Activated T-helper 1 cell treated with anti-CD3 and anti-CD28 coated beads, Interleukin-12 subunit alpha, Interleukin-12 subunit beta, Interleukin-2, Interleukin-4 antibody, amounts not matched to agents 30 ng/mL and 10 ng/mL and 1 ng/mL, durations not matched to agents 14 hours and 24 hours and 36 hours (primary cell): ENCODE measurements at places on chromosomes 7 and 10. TPM values are rescaled to one million over a fixed set of nuclear protein-coding genes. Genes with fewer than 3 reads are reported as not detected.
A peak's percentile ranks its signal among the peaks of the same experiment; 100 is the strongest.

GRCh38 chr10:131975003-131975402 lies 6.7 kb downstream of the BNIP3 start:
- no peaks in the 10 kb centered on the region for H3K27me3 ChIP-seq
- H3K27ac ChIP-seq, result peak overlapping the region; percentile 31
- DNase-seq, result no peak
- H3K4me1 ChIP-seq, result peaks cover 95% of the 10 kb centered on the region
- peak overlapping the region; percentile 32 for H3K4me3 ChIP-seq

DNA sequence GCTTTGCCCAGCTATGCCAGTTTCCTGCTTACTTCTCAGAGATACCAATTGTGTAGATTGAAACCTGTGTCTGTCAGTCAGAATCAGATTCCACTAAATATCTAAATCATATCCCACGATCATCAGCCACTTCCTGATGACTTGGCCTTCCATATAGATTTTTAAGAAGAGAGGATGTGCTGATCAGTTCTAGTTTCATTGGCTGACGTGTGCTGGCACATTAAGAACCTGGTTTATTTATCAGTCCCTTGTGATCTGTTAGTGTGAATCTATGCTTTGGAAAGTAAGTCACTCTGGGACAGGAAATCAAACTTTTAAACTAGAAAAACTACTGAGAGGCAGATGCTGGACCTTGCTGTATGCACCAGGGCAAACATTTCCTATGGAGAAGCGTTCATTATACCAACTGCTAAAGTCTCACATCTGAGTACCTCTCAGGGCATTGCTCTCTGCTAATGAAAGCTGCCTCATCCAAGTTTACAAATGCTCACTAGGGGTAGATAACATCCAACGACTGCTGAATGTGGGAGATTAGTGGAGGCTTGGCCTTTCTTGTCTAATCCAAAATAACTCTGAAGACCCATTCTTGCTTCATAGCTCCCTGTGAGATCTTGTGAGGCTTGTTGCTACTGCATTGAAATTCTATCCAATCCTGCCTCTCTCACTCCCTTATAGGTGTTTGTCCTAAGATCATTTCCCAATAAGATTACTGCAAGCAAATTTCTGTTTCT lies 109.1 kb downstream of the ARL4A start:
- no peaks in the 10 kb centered on the region for H3K4me1 ChIP-seq
- no peaks in the 10 kb centered on the region for H3K36me3 ChIP-seq
- H3K27ac ChIP-seq, result no peak overlapping the region
- no peaks in the 10 kb centered on the region for H3K27me3 ChIP-seq
- no peak overlapping the region for H3K4me3 ChIP-seq
- no peak for DNase-seq

GRCh38 chr7:112571852-112572607 lies 91.2 kb downstream of the LSMEM1 start:
- no peaks in the 10 kb centered on the region for H3K4me1 ChIP-seq
- H3K36me3 ChIP-seq, result no peaks in the 10 kb centered on the region
- DNase-seq, result no peak
- H3K4me3 ChIP-seq, result no peak overlapping the region

GRCh38 chr7:20219062-20219445 lies 1.9 kb upstream of the MACC1 start:
- no peaks in the 10 kb centered on the region for H3K27me3 ChIP-seq
- H3K4me1 ChIP-seq, result no peaks in the 10 kb centered on the region
- no peak overlapping the region for H3K27ac ChIP-seq
- H3K36me3 ChIP-seq, result no peaks in the 10 kb centered on the region
- no peak overlapping the region for H3K4me3 ChIP-seq

DNA sequence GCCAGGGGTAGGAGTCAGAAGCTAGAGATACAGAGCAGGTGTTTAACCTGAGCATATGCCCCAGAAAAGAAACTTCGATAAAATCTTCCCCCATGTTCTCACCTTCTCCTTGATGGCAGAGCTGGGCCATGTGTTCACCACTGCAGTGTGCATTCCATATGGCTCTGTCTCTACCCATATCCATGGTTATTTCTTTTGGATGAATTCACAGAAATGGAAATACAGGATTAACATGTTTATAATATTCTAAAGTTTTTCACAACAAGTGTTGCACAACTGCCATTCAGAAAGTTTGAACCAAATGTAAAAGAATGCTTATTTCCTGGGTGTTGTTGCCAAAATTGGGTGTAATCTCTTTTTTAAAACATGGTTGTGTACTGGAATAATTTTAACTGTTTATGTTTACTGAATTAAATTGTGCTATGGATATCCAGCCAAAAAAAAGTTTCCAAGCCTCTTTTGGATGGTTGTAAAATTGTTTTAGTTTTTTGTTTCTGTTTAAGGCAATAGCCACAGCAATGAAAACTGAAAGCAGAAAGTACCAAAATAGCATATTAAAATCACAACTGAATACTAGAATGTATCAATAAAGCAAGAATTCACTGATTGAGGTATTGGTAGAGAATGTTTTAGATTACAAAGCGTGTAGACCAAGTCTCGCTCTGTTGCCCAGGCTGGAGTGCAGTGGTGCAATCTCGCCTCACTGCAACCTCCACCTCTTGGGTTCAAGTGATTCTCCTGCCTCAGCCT lies 19.9 kb upstream of the CCNY start:
- H3K27ac ChIP-seq, result no peak overlapping the region
- H3K27me3 ChIP-seq, result peaks cover 1% of the 10 kb centered on the region
- H3K4me1 ChIP-seq, result peaks cover 6% of the 10 kb centered on the region
- no peak for DNase-seq

Gene LRRD1
- not detected in 2 replicates for total RNA-seq

Gene MKX
- total RNA-seq, result not detected in 2 replicates

DNA sequence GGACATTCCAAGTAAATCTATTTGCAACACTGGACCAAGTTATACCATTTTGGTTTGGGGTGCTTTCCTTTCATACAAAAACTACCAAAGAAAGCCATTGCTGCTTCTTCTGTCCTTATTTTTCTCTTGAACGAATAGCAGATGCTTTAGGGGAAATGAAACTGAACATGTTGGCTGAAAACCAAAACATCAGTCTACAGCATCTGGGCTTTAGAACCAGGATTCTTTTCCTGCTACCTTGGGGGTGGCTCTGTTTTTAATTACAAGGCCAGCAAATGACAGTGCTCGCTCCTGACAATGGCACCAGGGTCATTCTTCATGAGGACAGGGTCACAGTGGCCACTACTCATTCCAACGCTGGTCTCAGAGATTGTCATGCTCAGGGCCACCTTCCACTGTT lies 80.3 kb downstream of the WDR11 start:
- DNase-seq, result no peak
- H3K4me1 ChIP-seq, result no peaks in the 10 kb centered on the region
- no peak overlapping the region for H3K27ac ChIP-seq

DNA sequence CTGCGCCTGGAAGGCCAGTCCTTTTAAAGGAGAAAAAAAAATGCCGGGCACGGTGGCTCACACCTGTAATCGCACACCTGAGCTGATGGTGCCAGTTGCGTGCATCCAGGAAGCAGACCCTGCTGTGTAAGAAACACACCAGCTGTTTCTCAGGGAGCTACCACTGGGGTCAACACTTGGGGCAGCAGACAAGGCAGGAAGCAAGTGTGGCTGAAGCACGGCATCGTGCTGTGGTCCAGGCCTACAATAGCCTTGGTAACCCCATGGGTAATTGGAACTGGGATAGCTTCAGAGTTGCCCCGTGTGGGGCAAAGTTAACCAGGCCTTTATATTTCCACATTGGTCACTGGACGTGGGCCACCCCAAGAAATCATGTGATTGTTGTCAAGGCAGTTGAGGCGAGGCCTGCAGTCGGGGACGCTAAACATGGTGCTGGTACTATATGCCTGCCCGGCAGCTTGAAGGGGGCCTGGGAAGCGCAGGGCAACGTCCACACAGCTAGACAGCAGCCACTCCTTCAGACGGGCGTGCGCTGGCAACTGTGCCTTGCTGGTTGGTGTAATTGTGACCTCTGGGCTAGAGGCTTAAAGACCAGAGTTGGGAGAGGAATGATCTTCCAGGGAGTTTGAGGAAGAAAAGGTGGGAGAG lies 2.5 kb upstream of the TACR2 start:
- no peaks in the 10 kb centered on the region for H3K36me3 ChIP-seq
- H3K4me1 ChIP-seq, result peaks cover 7% of the 10 kb centered on the region

- H3K36me3 ChIP-seq, result peaks cover 2% of the 10 kb centered on the region
- H3K4me3 ChIP-seq, result no peak overlapping the region
- peaks cover 30% of the 10 kb centered on the region for H3K4me1 ChIP-seq
- H3K27me3 ChIP-seq, result no peaks in the 10 kb centered on the region
- DNase-seq, result no peak
Measured at GRCh38 chr7:158849768-158850544, 6.4 kb upstream of the DYNC2I1 start.

- H3K4me1 ChIP-seq, result peaks cover 30% of the 10 kb centered on the region
- H3K4me3 ChIP-seq, result no peak overlapping the region
- no peak for DNase-seq
- H3K36me3 ChIP-seq, result peaks cover 2% of the 10 kb centered on the region
- peaks cover 71% of the 10 kb centered on the region for H3K27me3 ChIP-seq
- no peak overlapping the region for H3K27ac ChIP-seq
Measured at GRCh38 chr7:129783584-129783919, 169.2 kb downstream of the UBE2H start.

DNA sequence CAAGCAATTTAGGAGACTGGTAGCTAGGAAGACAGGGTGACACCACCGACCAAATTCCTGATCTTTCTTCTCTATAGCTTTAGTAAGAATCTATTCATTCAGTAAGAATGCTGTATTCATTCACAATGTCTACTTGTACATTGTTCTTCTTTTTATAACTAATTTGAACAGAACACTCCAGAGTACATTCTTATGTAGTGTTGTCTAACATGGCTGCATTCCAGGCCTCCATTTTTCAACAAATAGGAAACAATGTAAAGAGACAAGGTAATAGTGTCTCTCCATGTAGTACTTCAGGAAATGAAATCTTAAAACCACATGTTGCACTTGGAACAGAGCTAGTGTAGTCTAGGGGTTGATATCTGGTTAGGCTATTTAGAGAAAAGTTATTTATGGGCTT lies 1.8 kb downstream of the VCL start:
- peaks cover 53% of the 10 kb centered on the region for H3K4me1 ChIP-seq
- no peak for DNase-seq
- H3K36me3 ChIP-seq, result peaks cover 13% of the 10 kb centered on the region

GRCh38 chr10:4517746-4518145 lies 308.3 kb upstream of the AKR1E2 start:
- peaks cover 12% of the 10 kb centered on the region for H3K4me1 ChIP-seq
- peaks cover 2% of the 10 kb centered on the region for H3K36me3 ChIP-seq
- H3K27ac ChIP-seq, result no peak overlapping the region
- no peak overlapping the region for H3K4me3 ChIP-seq
- DNase-seq, result no peak
- peaks cover 19% of the 10 kb centered on the region for H3K27me3 ChIP-seq
